Activated CD4-positive, CD25-positive, alpha-beta regulatory T cell treated with anti-CD3 and anti-CD28 coated beads, Interleukin-2, amount 50 U/mL, for 16 hours (primary cell): ENCODE measurements at places on chromosomes 12 and 14.

DNA sequence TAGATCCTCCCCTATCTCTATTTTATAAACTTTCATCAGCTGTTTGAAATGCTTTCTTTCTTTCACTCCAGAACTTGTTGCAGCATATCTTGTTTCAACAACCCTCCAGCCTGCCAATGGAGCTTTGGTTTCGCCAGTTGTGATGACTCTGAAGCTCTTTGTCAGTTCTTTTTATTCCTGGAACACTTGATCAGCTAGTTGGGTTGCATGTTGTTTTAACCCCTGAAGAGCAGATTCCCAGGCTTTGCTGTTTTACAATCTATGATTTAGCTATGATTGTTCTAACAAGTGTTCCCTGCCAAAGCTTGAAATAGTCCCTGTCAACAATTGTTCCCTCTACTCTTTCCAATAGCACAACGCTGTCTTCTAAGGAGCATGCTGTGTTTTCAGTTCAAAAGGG is 50.6 kb upstream of the FUT8 start:
- no peak for DNase-seq

DNA sequence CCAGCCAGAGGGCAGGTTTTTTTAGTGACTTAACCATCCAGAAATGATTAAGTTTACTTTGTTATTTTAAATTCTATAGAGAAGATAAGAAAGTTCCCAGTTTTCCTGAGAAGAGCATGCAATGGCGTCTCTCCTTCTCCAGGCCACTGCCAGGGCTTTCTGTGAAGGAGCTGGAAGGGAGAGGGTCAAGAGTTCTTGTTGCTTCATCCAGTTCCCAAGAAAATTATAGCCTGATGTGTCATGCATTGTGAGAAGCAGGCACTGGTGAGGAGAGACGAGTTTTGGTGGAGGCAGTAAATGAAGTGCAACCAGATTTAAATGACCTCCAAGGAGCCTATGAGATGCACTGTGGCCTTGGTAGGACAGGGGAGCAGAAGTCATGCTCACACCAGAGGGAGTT is 14.2 kb downstream of the ELK3 start:
- no peak for DNase-seq

DNA sequence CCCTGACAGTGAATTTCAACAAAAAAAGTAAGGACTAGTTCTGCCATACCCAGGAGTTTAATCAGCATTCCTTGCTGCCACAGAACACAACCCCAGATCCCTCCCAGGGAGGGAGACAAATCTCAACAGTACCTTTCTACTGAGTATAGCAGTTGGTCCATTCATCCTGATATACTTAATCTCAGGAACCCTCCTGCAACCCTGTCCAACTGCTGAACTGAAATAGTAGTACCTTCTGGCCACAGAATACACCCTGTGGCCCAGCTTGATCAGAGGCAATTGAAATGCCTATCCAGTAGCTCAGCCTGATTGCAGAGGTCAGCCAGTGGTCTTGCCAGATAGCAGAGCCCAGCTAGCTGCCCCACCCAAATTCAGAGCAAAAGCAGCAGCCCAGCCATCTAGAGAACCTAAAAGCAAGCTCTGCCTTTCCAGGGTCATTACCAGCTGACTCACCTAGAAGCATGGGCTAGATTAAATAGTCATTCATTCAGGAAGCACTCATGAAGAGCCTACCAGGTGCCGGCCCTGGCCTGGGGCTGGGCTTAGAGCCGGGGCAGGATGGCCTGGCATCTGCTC is 40.0 kb upstream of the RHOJ start:
- no peak for DNase-seq

DNA sequence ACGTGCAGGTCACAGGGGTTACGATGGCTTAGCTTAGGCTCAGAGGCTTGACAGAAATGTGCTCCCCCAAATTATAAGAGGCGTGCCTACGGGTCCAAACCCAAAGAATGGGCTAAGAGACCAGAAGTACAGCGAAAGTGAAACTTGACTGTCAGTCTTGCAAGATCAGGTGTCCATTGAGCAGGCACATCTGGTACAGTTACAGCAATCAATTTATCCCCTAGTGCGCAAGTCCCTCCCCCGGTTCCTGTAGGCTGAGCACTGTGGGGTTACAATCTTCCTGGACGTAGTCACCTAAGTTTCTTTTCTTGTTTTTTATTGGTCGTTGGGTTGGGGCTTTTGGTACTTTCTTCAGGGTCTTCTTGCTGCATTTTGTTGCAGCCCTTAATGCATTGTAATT is 134.2 kb downstream of the UNC79 start:
- no peak for DNase-seq

DNA sequence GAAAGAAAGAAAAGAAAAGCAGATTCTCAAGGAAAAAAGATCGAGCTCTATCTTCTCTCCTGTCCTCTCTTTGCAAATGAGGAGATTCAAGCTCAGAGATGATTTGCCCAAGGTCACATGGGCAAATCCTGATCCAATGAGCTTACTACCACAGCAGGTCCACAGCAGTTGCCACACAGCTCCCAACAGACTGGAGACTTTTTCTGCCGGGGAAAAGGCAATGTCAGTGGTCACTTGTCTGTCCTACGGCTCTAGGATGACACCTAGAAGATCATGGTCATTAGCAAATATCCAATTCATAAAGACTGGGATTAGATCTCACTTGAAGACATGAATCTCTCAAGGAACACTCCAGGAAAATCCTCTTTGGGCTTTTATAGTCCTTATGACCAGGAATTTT is 58.8 kb downstream of the TTC7B start:
- DNase-seq = no peak

GRCh38 chr14:55707365-55707804 is 127.4 kb downstream of the KTN1 start:
- DNase-seq = no peak
